ENCODE measurements at places on chromosomes 1 and 21.

GRCh38 chr1:171207377-171207776, 22.3 kb downstream of the FMO2 start:
- DNase-seq = no peak

GRCh38 chr1:39051956-39052355, 25.8 kb downstream of the NDUFS5 start:
- DNase-seq = no peak

DNA sequence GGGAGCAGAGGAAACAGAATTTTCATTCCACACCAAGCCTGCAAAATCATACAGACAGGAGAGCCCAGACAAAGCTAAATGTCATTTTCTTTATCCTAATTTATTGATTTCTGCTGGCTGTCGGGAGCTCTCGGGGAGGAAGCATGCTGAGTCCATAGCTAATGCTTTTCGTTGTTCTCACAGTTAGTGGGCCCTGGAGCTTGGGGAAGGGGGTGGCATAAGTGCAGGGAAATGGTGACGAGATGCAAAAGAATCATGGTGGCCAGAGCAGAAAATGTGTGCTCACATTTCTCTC, 202.4 kb downstream of the TOMM20 start:
- no peak for DNase-seq

GRCh38 chr1:202011994-202012393, 1.6 kb downstream of the ELF3 start:
- no peak for DNase-seq

- DNase-seq = no peak
Observed at GRCh38 chr1:160500321-160500990, 22.6 kb downstream of the SLAMF6 start.

DNA sequence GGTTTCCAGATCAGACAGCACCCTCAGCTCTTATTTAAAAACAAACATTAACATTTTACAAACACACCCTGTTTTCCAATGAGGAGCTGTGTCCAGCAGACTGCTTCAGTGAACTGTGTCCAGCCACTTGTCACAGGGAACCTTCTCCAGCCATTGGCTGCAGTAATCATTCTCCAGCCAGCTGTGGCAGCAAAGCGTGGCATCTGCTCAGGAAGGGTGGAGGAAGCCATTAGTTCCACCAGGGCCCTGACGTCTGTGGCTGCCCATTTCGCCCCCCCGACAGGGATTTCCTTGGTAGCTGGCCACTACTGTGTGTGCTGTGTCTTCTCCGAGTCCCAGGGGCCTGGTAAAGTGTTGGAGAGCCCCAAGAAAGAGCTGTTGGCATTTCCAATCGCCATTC, 62.9 kb upstream of the SELENON start:
- no peak for DNase-seq

DNA sequence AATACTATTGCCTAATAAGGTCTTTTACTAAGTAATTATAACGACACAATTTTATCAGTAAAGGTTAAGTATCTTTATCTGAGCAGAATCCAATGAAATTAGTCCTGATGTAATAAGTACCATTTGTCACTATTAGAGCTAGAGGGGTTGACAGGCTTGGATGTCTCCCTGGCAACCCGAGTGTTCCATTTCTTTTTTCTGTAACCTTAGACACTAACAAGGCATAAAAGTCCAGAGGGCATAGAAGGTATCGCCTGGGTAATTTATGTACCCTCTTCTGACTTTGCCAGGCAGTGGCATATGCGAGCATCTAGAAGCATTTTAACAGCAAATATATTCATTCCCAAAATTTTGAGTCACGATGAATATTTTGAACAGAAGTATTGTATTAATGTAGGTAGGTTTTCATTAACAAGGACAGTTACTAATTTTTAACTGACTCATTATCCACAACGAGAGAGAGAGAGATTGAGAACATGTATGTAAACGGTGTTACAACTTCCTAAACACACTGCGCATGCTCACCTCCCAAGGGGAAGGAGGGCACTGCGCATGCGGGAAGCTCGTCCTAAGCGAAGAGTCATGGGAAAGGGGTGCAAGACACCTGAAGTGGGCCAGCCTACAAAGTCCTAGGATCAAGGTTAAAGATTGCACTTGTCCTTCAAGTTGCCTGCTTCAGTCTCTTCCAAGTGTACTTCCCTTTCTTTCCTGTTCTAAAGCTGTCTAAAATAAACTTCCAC, 423.9 kb downstream of the DSCAM start:
- no peak for DNase-seq

DNA sequence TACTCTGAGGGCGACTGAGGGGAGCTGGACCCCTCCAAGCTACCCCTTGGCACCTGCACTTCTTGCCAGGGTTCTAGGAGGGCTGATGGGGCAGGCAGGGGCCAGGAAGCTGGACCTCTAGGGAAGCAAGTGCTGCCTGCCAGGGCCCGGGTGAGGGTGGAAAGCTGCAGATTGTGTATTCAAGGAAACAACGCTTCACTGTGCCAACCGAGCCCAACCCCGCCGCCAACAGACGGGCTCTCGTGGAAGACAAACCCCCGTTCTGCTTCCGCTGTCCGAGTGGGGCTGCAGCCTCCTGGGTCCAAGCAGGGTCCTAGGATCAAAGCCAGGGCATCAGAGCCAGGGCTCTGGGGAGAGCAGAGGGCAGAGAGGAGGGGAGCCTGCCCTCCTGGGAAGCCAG, 3.2 kb downstream of the EFHD2 start:
- DNase-seq = no peak

- no peak for DNase-seq
Observed at GRCh38 chr1:35708441-35708921, 10.2 kb downstream of the C1orf216 start.

- DNase-seq = no peak
Observed at GRCh38 chr1:221137666-221138065, 258.4 kb downstream of the HLX start.

GRCh38 chr1:34162852-34163766, 1.9 kb downstream of the CSMD2 start:
- DNase-seq = no peak

DNA sequence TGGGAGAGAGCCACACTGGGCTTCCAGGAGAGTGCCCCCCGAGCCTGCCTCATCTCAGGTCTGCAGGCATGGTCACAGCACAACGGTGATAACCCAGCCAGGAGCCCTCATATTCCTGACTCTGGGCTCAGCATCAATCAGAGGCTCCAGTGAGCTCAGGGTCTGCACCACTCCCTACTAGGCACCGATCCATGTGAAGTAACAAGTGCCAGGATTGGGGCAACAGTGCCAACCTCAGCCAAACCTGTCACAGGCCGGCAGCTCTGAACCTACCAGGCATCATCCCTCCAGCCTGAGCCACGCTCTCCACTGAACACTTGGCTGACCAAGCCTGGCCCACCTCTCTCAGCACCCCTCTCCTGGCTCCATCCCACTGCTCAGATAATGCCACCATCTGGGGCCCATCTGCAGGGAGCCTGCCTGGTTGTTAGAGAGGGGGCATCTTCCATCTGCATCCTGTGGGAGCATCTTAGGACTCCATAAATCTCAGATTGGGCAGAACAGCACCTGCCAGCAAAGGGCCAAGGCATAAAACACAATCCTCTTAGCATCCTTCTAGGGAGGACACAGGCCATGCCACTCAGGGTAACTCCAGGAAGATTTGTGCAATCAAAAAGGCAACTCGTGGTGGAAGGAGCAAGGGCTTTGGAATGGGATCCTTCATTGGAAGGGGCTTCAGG, 213.7 kb upstream of the CSF3R start:
- DNase-seq = peak; percentile 95

GRCh38 chr1:247638781-247639180, 33.4 kb downstream of the OR2G3 start:
- DNase-seq = no peak

GRCh38 chr1:66980745-66981367, 56.1 kb downstream of the MIER1 start:
- no peak for DNase-seq

DNA sequence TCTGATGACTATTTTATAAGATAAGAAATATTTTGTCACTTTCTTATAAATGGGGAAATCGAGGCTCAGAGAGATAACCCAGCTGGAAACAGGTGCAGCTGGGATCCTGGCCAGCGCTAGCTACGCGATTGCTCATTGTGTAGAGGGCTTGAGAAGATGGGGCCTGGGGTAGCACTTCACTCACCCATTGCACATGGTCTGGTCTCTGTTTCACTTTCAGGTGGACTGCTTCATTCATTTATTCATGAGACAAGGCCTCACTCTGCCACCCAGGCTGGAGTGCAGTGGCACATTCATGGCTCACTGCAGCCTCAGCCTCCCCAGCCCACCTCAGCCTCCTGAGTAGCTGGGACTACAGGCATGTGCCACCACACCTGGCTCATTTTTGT, 23.8 kb downstream of the UBE4B start:
- DNase-seq = no peak

- no peak for DNase-seq
Observed at GRCh38 chr21:34707876-34708325, 39.1 kb downstream of the CLIC6 start.

DNA sequence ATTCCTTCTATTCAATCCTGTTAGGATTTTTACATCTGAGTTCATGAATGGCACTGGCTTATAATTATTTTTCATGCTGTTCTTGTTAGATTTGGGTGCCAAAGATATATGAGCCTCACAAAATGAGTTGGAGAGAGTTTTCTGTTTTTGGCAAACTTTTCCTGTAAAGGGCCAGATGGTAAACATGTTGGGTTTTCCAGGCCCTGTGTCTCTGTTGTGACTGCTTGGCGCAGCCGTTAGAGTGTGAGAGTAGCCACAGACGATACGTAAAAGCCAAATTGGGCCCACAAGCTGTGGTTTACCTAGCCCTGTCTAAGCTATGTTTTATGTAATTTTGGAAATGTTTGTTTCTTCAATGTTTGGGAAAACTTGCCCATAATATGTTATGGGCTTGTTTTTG, 15.6 kb upstream of the CA6 start:
- DNase-seq = no peak

GRCh38 chr1:40401473-40402201, 28.1 kb downstream of the SMAP2 start:
- no peak for DNase-seq

- DNase-seq = no peak
Observed at GRCh38 chr1:55288245-55288644, 73.1 kb upstream of the USP24 start.

DNA sequence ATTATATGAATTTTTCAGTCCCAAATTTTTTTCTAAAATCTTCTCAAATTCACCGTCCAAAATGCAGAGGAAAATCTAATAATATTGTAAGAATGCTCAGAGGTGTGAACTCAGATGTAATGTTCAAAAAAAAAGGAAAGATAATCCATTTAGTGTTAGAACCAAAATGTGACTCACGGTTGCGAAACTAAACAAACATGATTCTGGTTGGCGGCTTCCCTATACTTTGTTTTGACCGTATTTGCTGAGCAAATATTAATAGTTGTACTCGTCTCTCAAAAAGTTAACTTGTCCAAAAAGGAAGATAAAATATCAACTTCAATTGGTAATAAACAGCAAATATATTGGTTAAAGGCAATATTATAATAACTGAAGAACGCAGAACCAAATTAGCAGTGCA, 34.4 kb downstream of the ZSWIM5 start:
- DNase-seq = no peak
